GM19239 (cell line): ENCODE measurements at places on chromosomes 7 and 10.

GRCh38 chr7:30476459-30477145, 2.0 kb downstream of the NOD1 start:
- no peak for DNase-seq

DNA sequence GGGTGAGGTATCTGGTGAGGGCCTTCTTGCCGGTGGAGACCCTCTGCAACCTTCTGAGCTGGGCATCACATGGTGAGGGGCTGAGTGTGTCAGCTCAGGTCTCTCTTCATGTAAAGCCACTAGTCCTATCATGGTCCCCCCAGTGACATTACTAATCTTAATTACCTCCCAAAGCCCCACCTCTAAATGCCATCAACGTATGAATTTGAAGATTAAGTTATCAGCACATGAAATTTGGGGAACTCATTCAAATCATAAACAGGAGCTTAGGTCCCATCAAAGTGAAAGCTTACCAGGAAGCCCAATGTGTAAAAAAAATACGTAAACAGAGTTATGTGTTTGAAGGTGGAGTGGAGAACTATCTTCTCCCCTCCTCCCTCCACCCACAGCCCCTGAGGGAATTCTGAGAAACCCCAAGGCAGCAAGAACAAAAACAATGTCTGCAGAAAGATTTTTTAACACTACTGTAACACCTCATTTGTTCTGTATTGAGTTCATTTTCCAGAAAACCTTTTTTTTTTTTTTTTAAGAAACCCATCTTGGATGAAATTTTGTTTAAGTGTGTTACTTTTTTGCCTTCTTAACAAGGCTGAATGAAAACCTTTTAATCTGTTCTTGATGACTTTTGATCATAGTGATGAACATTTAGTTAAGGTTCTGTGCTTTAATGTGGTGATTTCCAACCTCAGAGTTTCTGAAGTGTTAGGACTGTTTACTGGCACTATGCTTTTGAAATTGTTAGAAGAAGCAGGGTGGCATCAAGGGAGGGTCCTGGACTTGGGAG, 19.1 kb upstream of the PCGF5 start:
- DNase-seq: no peak

DNA sequence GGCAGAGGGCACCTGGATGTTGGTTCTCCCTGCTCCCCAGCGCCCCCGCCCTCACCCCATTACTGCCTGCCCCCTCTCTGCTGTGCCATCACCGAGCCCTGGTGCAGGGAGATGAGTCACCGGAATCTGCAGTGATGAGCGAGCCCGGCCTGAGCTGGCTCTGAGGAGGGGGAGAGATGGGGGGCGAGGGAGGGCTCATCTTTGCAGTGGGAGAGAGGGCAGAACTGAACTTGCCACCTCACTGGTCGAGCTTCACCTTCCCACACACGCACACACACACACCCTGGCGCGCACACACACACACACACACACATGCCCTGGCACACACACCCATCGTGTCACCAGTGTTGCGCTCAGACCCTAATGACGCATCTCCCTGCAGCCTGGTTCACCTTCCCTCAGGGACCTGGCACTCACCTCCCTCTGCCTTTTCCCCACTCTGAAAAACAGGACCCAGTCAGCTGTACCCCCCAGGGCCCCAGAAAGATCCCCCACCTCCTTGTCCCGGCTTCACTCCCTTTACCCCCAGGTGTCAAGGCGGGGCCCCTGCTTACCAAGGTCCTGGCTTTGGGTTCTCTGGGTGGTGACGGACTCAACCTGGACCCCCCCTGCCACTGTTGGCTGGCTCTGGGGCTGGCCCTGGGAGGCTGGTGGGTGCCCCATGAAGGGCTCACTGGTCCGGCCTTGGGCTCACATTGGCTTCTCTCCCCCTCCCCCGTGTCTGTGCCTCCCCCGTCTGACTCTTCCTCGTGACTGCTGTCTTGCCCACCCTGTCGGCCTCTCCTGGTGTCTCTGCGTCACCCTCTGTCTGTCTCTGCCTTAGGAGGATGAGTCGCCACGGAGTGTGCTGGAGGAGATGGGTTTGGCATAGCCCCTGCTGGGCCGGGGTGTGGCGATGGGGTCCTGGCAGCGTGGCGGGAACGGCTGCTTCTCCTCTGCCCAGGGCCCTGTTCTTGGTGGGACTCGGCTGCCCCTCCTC, 5.4 kb downstream of the VGF start:
- DNase-seq: no peak

GRCh38 chr7:152081088-152081487, 55.6 kb downstream of the GALNT11 start:
- no peak for DNase-seq

DNA sequence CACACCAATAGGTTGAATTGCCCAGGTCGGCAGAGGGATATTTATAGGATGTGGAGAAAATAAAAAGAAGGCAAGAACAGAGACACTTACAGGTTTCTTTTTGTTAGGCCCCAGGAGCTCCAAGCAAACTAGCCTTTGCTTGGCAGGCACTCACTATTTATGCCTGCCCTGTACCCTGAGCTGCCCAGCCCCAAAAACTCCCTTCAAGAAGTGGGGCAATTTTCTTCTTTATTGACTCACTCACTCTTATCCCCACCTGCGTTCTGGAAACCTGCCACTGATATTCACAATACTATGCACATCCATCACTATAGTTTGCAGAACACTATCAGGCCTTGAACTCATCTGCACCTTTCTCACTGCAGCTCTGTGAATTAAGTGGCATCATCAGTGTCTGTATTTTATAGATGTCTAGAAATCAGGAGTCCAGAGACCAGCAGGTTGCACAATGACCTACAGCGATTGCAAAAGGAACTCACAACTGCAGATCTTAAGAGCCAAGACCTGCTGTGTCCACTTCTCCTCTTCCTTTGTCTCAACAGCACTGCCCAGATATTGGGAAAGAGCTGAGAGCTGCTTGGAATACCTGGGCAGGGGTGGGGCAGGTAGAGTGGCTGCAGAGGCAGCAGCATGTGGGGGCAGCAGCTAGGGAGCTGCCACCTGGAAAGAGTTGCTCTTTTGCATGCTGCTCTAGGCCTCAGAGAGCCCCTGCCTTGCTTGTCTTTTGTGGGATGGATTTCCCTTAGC, at the start of gene SFTPD:
TSS of gene SFTPD (minus strand) at position 130 of the 747 bp plus-strand sequence. CDS start 2,446 bp downstream, outside the sequence.
- DNase-seq: no peak

GRCh38 chr10:105210546-105210945, 569.5 kb downstream of the SORCS3 start:
- no peak for DNase-seq
